ENCODE measurements at places on chromosomes 5 and 9.

DNA sequence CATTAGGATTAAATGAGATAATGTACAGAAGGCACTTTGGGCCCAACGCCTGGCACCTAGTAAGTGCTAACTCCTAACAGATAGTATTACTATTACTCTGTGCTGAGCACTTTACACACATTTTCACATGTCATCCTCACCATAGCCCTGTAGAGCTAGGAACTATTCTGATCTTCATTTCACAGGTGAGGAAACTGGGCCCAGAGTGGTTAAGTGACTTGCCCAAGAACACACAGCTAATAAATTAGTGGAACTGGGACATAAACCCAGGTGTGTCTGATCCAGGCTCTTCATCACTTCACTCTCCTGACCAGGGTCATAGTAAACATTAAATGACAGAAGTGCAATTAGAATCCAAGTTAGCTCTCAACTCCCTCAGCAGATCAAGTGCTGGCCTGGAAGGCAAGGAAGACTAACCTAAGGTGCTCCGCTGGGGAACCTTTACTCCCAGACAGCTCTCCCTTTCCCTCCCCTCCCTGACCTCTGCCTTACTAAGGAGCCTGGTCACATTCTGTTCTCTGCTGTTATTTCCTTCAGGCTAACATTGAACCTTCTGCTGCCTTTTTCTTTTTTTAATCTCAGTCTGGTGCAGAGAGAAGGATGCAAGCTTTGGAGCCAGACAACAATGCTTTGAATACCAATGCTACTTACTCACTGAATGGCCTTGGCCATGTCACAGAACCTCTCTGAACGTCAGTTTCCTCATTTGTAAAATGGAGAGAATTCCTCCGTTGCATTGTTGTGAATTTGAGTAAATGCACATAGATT, 4.1 kb upstream of the ADRA1B start:
- no peak for DNase-seq

DNA sequence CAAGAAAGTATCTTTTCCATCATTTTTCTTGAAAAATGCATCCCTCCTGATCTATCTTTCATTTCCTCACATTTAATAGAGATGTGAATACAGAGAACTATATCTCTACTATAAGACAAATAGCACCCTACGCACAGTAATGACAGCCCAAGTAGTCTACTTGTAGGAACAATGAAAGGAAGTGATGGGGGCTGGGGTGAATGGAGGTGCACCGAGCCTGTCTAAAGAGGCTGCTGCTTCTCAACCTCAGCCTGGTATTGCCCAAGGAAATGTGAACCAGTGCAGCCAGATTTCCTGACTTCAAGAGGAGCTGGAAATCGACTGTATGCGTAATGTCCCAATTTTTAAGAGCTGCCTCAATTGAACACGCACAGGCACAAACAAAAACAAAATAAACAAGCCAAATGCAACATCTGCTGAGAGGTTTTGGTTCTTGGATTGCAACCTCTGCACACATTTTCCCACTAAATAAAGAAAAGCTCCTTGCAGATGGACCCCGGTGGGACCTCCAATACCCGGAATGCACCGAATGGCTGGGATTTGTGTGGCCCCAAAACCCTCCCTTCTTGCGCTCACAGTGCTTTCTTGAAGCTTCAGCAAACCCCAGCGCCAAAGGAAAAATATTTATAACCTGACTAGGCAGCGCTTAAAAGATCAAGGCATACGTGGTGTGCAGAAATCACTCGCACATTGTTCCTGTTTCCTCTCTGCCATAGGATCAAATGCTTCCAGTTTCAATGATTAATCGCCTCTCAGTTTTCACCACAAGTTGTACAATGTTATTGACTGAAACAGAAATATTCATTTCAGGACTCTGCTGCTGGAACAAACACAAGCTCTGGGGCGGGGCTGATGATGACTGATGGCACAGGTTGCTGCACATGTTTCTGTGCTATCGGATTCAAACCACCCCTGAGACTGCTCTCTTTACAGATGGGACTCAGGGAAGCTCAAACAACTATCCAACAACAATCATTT, 68.3 kb downstream of the KCNIP1 start:
- DNase-seq = no peak

- no peak for DNase-seq
These were observed 70.7 kb upstream of the GNE start for GRCh38 chr9:36328798-36329411.

DNA sequence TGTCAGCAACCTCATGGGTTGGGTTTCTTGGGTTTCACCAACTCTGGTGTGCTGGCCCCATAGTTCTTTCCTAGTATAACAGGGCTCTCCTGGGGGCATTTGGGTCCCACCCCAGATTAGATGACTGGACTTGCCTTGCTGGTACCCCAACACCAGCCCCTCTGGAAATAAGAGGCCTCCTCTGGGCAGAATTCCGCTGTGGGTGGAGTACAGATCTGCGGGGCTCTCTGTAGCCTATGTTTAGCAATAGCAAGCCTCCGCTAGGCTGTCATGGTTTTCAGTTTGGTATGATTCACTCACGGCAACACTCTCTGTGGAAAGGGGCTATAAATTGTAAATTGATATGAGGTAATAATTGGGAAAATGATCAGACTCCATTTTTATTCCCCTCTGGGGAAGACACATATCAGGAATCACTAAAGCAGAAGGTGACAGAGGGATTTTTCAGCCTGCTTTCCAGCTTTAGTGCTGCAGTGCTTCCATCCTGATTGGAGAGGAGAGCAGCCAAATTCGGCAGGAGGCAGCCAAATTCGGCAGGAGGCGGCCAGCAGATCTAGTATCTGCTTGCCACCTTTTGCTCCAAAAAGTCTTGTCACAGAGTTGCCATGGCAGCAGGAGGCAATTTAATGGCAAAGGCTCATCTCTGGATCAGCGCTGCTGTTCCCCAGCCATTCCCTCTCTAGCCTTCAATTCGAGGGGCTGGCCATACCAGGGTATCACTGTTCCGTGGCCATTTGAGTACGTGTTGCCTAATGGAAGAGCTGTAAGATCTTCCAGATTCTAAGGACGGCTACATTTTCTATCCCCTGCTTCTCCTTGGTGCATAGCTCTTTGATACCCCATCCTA, 84.6 kb downstream of the SLC44A1 start:
- no peak for DNase-seq

DNA sequence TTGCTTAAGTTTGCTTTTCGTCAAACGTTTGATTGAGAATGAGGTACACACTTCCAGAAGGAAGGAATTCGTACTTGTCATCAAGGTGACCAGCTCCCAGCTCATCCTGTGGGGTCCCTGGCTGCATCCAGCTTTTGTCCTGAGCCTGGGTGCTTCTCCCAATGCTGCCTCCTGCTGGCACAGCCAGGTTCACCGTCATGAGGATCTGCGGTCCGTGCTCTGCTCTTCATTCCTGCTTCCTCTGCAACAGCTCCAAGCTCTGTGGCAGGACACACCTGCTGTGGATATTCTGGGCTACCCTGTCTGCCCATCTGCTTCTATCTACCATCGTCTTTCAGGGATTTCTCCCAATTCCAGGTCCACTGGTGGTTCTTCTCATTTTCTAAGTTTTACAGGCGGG, 13.3 kb upstream of the UBE2QL1 start:
- no peak for DNase-seq

- no peak for DNase-seq
These were observed 18.4 kb upstream of the RARS1 start for GRCh38 chr5:168467755-168468330.

GRCh38 chr9:129640086-129640870, 1.7 kb downstream of the ASB6 start:
- no peak for DNase-seq

DNA sequence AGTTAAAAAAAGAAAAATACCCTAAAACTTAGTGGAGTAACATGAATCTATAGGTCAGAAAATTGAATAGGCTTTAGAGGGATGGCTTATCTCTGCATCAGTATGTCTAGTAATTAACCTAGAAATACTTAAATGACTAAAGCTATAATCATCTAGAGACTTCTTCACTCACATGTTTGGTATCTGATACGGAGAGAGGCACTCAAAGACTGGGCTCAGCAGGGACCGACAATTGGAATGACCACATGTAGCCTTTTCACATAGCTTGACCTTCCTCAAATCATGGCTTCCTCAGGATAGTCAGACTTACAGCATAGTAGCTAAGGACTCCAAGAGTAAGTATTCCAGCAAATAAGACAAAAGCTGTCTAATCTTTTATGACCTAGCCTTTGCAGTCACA, 105.3 kb upstream of the RORB start:
- no peak for DNase-seq

DNA sequence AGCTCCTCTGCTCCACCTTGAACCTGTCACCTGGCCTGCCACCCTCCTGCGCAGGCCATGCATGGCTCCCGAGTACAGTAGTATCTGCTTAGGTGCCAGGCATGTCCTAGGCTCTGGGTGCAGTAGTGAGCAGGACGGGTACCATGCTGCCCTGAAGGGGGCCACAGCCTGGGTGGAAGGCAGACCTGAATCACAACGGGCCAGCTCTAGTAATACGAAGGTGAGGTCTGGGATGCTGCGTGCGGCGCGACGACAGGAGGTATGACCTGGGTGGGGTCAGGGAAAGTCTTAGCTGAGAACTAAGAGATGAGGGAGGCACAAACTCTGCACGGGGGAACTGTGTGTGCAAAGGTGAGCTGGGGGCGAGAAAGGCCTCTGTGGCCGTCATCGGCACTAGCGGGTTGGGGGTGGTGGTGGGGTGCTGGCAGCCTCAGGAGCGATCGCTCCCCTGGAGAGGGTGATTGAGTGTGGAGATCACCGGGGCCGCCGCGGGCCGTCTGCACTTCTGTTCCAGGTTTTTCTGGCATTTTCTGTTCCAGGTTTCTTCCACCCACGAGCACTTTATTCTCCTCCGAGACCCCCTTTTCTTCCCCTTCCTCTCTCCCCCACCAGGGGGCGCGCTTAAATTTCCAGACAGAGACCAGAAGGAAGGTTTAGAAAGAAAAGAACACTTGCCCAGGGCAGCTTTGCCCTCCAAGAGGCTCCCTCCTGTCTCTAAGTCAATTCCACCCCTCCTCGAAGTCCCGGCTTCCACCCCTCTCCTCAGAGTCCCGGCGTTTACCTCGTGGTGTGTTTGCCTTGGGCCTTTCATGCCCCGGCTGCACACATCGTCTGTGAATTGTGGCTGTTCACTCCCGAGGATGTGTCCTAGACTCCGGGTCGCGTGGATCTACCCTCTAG, 15.1 kb downstream of the PDLIM4 start:
- peak; percentile 51 for DNase-seq

GRCh38 chr5:71934322-71934721, 173.0 kb upstream of the MAP1B start:
- no peak for DNase-seq

GRCh38 chr5:57986761-57987341, 473.0 kb downstream of the PLK2 start:
- no peak for DNase-seq

GRCh38 chr9:4781408-4781807, 11.3 kb upstream of the RCL1 start:
- no peak for DNase-seq

GRCh38 chr9:18543406-18544192, 69.6 kb downstream of the ADAMTSL1 start:
- no peak for DNase-seq

- DNase-seq = no peak
These were observed 5.2 kb downstream of the PPP2R2B start for GRCh38 chr5:146873186-146873917.

GRCh38 chr5:81232464-81233079, 550 bp upstream of the CKMT2 start:
- DNase-seq = no peak

DNA sequence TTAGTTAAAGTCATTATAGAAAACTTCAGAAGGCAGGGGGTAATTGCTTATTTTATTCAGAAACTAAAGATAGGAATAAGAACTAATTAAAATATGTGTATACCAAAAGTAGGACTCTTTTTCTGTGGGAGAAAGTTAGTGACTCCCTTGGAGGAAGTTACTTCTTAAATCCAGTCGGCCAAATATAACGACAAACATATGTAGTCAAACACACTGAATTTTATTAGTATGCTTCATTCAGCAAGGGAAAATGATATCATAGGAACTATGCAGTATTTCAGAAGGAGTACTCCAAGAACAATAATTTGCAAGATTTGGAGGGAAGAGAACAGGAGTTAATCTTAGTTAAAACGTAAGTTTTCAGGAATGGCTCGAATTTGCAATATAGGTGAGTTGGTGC, 432.6 kb downstream of the CYLC2 start:
- no peak for DNase-seq

GRCh38 chr9:93522736-93523135, 53.6 kb upstream of the PHF2 start:
- DNase-seq = no peak

GRCh38 chr5:110702300-110702699, 24.2 kb downstream of the TMEM232 start:
- no peak for DNase-seq

DNA sequence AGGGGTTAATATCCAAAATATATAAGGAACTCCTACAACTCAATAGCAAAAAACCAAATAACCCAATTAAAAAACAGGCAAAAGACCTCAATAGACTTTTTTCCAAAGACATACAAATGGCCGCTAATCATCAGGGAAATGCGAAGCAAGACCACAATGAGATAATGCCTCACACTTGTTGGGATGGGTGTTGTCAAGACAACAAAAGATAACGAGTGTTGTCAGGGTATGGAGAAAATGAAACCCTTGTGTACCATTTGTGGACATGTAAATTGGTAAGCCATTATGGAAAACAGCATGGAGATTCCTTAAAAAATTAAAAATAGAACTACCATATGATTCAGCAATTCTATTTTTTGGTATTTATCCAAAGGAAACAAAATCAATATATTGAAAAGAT, 620.2 kb downstream of the ACTL7B start:
- DNase-seq = no peak

Data from stimulated activated CD8-positive, alpha-beta memory T cell treated with anti-CD3 and anti-CD28 coated beads, Interleukin-4, amount 100 ng/mL, for 4 hours (primary cell).